SK-N-SH treated with all-trans-retinoic acid at 6 μM for 48 hours (cell line): ENCODE measurements at places on chromosomes 2 and 18.
A peak's percentile ranks its signal among the peaks of the same experiment; 100 is the strongest.

- no peak for ATAC-seq
Measured at GRCh38 chr2:225122583-225123486, 80.6 kb upstream of the DOCK10 start.

GRCh38 chr2:96353032-96353561 is 17.5 kb downstream of the NCAPH start:
- peak; percentile 80 for ATAC-seq

DNA sequence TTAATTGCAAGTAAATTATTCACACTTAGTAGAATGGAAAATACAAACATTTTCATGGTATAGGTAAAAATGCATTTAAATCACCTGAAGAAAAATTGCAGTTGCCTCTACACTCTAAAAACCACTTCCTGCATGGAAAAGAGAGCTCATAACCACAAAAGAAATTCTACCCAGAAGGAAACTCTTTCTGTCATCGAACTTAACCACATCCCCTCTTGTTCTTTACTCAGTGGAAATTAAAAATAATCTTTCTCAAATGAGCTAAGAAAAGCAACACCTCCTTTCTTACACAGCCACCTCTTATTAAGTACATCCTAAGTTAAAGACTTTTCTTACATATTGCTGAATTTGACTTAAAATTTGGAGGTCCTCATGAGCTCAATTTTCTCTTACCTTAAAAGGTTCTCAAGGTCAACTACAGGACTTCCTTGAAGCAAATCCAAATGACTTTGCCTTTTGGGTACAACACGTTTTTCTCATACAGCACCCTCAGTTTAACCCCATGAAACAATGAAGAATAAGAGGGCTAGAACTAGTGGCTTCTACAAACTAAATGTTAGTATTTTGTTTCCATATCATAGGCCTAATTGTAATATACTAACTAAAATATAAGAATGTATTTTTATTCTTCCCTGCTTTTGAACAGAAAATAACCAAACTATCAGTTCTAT is 109.1 kb upstream of the CRIM1 start:
- ATAC-seq, result no peak

DNA sequence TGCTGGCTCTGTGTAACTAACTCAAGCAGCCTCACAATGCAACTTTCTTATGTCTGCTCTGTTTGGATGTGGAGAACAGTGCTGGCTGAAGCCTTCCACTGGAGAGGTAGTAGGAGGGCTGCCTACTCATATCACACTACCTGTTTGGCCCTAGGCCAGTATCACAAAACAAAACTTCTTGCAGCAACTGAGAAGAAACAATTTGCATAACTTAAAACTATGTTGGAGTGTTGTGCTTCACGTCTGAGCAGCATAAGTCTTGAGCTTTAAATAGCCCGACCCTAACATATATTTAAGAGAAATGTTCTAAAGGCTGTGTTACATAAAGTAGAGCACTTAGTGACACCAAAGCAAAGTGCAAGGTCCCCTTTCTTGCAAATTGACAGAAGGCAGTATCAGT is 204.9 kb upstream of the ACVR2A start:
- no peak for ATAC-seq

- no peak for ATAC-seq
Measured at GRCh38 chr18:62175521-62175920, 11.3 kb downstream of the PIGN start.

- peak; percentile 71 for ATAC-seq
Measured at GRCh38 chr18:9025091-9025838, 77.2 kb upstream of the NDUFV2 start.

GRCh38 chr2:27356382-27357181 is at the start of gene GTF3C2:
GTF3C2 (minus strand) TSS chr2:27356764; CDS start chr2:27343554, 13,210 bp downstream.
- ATAC-seq, result peak; percentile 94

DNA sequence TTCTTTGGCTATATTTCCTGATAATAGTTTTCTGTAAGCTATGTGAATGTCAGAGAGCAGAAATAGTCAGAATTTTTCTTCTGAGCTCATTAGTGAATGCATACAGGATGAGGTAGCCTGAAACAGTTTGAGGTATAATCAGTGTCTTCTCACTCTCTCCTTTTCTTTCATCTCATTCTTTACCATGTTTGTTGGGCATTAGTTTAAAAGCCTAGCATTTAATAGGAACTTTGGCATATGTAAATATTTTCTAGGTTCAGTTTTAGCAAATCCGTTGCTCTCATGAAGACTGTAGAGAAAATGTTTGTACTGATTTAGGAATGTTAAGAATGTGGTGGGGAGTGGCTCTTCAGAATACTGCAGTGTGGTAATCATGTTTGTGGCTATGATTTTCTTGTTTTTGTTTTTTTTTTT is 119.4 kb downstream of the PARD3B start:
- peak; percentile 93 for ATAC-seq

- no peak for ATAC-seq
Measured at GRCh38 chr2:53259395-53260009, 508.1 kb upstream of the CHAC2 start.

GRCh38 chr18:77566604-77567003 is 317.0 kb downstream of the GALR1 start:
- ATAC-seq, result no peak

DNA sequence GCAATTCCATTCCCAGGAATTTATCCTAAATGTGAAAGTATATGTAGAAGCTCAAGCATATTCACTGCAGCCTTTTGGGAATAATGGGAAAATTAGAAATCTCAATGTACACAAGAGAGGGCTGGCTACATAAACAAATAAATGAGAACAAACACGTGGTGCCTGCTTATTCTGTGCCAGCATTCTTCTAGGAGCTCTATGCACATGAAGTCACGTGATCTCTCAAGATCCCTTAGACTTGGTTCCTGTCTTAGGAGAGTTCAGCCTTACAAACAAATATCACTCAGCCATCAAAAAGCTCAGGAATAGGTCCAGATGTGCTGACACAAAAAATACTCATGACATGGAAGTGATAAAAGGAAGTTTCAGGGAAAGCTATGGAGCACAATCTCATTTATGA is 92.9 kb upstream of the SP3 start:
- ATAC-seq, result no peak

- ATAC-seq, result no peak
Measured at GRCh38 chr18:28890791-28891190, 713.9 kb upstream of the CDH2 start.

DNA sequence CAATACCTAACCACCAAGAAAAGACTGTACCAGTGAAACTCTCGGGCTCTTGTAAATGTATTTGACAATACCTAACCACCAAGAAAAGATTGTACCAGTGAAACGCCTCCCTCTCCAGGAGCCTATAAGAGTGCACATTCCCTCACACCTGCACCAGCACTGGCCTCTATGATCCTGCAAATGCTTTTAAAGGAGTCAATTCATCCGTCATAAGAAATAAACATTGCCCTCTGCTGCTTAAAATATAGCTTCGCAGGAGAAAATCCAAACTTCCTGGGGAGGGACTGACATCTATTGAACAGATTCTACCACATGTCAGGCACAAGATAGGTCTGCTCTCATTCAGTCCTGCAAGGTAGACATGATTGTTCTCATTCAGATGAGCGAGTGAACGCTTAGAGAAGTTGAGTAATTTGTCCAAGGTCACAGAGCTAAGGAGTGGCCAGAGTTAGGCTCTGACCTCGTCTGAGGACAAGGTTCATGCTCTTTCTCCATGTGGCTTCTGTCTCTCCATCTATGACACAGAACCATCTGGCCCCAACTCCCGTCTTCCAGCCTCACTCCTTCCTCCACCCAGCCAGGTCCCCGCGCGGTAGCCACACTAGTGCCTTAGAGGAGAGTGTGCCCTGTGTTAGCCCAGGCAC is 38.7 kb downstream of the MCFD2 start:
- ATAC-seq, result peak; percentile 62

GRCh38 chr2:6352906-6353515 is 512.7 kb downstream of the CMPK2 start:
- no peak for ATAC-seq

DNA sequence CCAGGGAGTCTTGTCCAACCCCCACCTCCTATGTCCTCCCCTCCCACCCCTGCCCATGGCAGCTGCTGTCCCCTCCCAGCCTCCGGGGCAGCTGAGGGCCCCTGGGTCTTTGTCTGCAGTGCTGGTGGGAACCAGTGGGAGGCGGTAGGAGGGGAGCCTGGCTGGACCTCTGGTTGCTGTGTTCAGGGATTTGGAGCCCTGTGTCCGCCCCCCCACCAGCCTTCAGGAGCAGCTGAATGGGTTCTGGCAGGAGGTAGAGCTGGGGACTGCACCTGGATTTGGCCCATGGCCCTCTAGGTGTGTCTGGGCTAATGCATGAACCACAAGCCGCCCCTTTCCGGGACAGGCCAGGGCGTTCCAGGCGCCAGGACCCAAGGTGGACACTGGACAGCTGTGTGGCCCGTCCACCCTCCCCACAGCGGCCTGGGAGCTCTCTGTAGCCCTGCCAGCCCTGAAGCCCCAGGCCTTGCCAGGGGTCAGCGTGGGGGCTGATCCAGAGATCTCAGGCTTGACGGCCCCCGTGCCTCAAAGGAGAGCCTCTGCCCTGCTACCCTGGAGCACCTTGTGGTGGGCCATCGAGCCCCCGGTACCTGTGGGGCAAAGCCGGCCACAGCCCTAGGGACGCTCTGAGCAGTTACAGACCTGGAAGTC is 25.4 kb downstream of the GPC1 start:
- peak; percentile 3; the same call in 1 of the 3 replicates for ATAC-seq

DNA sequence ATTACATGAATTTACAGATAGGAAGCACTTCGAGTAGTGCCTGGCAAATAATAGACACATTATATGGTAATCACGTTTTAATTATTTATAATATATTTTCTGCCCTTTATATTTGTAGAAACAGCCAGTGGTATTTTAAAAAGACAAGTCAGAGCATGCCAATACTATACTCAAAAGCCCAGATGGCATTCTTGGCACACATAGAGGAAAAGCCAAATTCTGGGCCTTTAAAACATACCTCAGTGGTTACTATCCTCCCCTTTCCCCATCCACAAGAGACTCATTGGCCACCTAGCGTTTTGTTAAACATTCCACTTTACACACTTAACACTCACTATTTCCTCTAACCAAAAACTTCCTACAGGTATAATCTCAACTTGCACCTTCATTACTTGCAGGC is 63.3 kb upstream of the ZNF804A start:
- ATAC-seq, result no peak

GRCh38 chr2:147715807-147716206 is 129.0 kb upstream of the ACVR2A start:
- no peak for ATAC-seq

GRCh38 chr2:196915507-196916189 is 10.9 kb downstream of the PGAP1 start:
- no peak for ATAC-seq

DNA sequence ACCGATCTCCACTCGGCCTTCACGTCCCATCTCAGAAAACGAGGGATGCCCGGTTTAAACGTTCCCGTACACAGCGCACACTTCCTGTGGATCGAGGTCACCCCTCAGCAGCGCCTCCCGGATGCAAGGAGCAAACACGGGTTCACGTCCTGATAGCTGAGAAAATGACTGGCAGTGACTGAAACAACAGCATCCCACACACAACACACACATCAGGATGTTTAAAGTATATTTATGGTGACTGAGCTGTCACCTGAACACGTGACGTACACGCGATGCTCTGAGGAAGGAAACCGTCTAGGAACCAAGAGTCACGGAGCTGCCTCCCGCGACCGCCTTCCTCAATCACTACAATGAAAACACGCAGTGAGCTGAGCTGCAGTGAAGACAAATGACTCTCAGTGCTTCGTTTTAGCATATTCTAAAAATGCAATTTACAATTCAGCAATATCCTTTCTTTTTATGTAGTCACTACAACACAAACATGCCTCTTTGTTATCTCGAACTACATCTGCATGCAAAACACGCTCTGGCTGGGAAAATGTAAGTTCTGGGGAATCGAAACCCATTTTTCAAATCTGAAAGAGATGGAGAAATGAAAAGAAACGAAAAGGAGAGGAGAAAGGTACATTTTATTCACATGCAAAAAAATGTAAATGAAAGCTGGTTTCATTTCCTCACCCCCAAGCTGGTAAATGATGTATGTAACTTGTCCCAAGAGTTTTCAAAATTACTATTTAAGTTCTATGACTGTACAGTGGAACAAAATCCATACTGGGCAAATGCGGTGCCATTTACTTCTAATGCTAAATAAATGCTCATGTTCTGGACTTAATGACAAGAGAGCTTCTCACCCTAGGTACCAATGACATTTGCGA is 19.8 kb downstream of the HDAC4 start:
- no peak for ATAC-seq

DNA sequence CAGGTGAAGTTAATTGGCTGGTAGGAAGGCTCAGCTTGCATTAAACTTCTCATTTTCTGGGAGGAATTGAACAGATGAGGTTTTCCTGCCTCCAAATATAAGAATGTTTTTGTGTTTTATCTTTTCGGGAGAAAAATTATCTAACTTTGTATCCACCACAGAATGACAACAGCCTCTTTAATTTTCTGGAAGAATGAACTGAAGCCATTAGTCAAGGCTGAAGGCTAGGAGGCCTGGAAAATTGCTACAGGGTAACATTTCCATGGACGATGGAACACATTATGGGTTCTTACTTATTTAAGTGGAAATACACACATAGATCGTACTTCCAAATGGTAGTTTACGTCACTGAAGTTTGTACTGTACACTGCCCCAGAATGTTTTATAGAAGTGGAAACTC is 28.0 kb upstream of the ZNF236 start:
- no peak for ATAC-seq

- no peak for ATAC-seq
Measured at GRCh38 chr2:381181-381580, 93.3 kb upstream of the ALKAL2 start.

GRCh38 chr2:241025639-241026038 is 27.2 kb downstream of the SNED1 start:
- ATAC-seq, result no peak

DNA sequence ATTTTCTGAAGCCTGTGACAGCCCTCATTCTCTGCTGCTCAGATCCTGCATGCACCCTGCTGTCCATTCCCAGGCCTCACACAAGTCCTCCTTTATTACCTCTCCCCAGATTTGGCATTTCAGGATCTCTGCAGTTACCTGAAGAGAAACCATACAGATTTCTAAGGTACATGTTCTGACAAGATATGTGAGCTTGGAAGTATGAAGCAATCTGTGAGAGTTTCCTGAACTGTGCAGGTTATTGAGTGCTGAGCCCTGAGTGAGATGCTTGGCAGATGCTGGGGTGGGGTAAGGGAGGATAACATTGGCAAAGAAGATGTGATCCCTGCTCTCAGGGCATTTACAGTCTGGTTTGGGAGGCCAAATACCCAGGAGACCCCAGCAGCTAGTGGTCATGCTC is 122.1 kb upstream of the STPG4 start:
- no peak for ATAC-seq

DNA sequence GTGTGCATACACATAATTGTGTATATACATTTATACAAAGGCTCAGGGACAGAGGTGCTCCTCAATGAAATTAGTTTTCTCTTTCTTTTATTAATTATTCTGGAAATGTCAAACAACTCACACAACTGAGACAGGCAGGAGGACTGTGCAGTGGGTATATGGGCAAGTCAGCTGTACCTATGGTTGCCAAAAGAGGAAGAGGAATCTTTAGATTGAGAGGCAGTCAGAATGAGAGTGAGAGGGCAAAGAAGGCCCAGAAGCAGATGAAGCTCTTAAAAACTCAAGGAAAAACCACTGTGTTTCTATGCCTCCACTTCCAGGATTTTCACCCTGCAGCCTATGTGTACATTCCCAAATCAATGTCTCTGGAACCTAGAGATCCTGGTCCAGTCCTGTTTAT is 79.1 kb downstream of the CACNB4 start:
- no peak for ATAC-seq
